Progenitor cell of endocrine pancreas (in vitro differentiated cells): ENCODE measurements at places on chromosomes 5 and 9. TPM values are rescaled to one million over a fixed set of nuclear protein-coding genes. Genes with fewer than 3 reads are reported as not detected.

The SPINK4 gene
- 0.91 TPM in 1 of 2 replicates, not detected in the other for total RNA-seq

DNA sequence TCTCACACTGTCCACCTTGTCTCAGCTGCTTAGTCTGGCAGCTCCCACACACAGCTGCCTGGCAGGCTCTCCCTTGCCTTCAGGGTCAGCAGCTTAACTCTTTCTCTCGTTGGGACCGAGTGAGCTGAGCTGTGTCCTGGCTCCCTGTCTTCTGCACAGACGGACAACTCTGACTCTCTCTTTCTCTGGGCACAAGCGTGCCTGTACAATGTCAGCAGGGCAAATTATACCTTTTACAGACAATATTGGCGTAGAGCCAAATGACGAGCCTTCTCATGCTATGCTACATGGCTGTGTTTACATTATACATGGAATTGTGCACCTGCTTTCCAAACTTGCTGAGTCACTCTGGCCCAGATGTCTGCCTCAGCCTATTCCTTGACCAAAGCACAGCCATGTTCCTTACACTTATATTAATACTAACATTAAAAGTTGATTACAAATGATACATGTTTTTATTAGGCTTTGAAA lies 188.6 kb downstream of the CYLC2 start:
- DNase-seq: no peak

DNA sequence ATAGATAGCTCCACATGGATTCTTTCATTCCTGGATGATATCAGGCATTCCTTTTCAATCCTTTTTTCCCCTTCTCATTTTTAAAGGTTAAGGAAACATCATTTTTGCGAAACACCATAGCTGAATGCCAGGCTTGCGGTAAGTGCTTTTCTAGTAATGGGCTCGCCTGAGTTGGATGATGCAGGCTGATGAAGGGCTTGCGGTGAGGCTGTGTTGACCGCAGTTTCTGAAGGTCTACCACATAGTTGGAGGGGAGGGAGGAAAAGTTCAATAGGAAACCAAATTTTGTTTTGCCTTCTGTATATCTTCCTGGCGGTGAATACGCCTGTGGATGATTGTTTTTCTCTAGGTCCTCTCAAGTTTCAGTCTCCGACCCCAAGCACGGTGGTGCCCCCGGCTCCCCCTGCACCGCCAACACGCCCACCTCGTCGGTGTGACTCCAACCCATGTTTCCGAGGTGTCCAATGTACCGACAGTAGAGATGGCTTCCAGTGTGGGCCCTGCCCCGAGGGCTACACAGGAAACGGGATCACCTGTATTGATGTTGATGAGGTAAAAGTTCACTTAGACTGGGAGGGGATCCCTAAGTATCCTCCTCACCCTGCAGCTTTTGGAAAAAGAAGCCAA lies 24.3 kb downstream of the THBS4 start:
- no peak for DNase-seq

GRCh38 chr9:130024597-130024994 lies 18.4 kb downstream of the FNBP1 start:
- DNase-seq: no peak

DNA sequence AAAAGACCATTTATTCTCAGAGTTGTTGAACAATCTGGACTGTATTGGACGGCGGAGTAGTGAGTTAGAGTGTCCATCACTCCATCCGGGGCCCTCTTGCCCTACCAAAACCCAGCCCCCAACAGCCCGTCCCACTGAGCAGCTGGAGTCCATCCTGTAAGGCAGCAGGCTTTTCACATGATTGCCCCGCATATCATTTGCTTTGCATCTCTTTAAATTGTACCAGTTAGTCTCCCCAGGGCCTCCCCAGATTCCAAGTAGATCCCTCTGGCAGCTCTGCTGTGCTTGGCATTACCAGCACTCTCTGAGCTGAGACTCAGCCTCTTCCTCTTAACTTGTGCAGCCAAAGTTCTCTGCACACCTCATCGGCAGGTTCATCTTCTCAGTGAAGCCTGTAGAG lies 48.6 kb upstream of the ADCY2 start:
- no peak for DNase-seq

GRCh38 chr5:156522651-156523529 lies 195.9 kb downstream of the SGCD start:
- DNase-seq: no peak

DNA sequence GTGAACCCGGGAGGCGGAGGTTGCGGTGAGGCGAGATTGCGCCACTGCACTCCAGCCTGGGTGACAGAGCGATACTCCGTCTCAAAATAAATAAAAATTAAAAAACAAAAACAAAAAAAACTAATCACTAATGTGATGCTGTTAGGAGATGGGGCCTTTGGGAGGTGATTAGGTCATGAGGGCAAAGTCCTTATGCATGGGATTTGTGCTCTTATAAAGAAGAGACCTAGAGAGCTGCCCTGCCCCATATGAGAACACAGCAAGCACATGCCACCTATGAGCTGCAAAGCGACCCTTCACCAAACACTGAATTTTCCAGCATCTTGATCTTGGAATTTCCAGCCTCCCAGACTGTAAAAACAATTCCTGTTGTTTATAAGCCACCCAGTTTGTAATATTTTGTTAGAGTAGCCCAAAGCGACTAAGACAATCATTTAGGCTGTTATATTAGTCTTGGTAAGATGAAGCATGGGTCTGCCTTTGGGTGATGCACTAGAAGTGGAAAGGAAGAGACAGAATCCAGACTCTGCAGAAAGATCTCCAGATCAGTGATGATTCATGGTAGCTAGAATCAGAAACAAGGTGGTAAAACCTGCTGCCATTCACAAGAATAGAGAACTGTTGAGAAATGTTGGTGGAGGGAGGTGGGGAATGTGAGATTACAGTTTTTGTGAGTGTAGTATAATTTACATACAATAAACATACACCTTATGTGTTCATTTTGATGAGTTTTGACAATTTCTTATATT lies 26.2 kb downstream of the GPR21 start:
- DNase-seq: no peak

The PTPN3 gene
- total RNA-seq: 3.7 and 4.8 TPM in 2 replicates

DNA sequence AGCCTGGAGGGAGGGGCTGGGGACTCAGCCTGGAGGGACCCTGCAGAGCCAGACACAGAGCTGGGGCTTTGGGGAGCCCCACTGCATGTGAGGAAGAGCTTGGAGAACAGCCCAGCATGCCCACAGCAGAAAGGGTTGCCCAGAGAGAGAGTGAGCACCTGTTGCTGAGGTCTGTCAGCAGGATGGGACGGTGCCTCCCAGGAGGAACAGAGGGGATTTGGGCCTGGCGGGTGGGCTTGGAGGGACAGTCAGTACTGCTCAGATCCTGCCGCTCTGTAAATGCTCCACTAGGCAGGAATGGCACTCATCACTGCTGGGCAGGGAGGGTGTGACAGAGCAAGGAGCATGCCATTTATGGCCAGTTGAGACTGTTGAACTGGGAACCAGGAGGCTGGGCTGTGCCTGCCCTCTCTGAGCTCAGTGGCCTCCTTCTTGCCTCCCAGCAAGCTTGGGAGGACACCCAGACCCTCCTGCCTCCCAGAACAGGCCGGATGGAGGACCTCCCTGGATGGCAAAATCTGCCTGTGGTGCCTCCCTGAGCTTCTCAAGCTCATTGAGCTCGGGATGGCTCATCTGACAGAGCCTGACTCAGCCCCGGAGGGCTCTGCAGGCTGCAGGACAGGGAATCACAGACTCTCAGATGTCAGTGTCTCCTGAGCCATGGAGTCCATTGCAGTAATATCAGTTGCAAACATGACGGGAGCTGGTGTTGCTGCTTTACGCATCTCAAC lies 786 bp upstream of the HRCT1 start:
- DNase-seq: no peak

The FAM221B gene
- total RNA-seq: not detected in 2 replicates

DNA sequence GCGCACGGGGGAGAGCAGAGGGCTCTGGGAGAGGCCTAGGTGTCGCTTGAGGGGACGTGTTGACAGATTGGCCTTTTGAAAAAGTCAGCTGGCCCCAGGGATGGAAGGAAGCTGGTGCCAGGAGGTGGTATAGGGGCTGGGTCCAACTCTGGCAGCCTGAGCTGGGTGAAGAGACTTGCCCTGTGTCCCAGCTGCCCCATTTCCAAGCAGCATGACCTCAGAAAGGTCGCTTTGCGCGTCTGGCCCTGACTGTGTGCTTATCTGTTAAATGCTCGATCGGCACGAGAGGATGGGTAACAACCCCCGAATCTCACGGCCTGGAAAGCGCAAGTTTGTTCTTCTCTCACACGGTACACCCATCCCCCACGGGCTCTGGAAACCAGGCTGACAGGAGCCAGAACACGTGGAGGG lies 31.2 kb upstream of the LAMC3 start:
- no peak for DNase-seq
